ENCODE measurements at places on chromosomes 4 and X.

GRCh38 chr4:122621016-122621507, at the start of gene IL21:
IL21 (minus strand) TSS chr4:122621066; CDS start chr4:122621011, 55 bp downstream.
- DNase-seq = no peak

- no peak for DNase-seq
Observed at GRCh38 chr4:16853640-16854039, 44.8 kb downstream of the LDB2 start.

DNA sequence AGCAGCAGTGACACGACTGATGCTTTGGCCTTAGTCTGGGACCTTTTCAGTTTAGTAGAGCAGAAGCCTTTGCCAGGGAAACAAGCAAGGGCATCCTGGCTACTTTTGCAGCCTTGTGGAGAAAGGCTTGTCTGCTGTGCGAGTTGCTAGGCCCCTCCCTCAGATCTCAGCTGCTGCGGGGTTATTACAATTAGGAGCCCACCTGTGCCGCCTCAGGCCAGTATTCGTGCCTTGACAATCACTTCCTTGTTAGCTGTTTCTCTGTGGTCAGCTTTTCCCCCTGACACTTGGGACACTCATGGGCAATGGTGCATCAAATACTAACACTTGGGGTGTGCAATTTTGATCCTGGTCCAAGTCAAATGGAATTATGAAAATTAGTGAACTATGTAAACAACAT, 67.9 kb downstream of the SH2D1A start:
- no peak for DNase-seq

- DNase-seq = no peak
Observed at GRCh38 chrX:109635146-109635545, 10.2 kb upstream of the KCNE5 start.

DNA sequence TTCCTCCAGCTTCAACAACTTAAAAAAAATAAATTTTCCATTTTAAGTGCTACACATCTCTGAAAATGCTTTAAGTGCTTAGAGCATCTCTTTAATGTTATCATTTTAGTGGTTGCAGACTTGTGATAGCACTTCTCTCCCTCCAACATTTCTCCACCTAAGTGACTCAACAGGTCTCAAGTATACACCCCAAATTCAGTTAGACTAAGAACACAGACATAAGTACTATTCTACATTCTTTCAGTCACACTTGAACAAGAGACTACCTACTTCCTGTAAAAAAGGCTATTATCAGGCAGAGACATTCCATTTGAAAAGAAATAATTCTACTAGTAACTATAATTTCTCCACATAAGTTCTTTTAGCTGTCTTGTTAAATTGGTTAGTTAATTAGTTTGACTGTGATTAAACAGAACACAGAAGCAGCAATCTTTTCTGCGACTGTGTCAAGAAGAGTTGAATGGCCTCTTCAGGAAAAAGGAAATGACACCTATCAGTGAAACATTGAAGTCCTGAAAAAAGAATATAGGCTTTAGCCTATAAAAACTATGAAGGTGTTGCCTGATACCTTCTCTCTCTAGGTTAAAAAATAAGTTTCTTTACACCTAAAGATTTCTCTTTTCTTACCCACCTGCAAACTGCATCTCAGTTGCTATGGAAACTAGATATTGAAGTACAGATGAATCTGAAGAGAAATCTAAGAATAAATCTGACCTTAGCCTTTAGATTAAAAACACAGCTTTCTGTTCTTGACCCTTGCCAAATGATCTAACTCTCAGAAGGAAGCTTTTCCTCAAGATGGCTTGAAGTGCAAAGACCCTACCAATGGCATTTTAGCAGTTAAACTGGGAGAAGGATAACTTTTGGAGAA, 18.0 kb downstream of the NAF1 start:
- no peak for DNase-seq

- DNase-seq = no peak
Observed at GRCh38 chr4:172666711-172667368, 501.8 kb upstream of the GALNT7 start.

Data from CMK (cell line).